ENCODE measurements at places on chromosomes 2 and 18. TPM values are rescaled to one million over a fixed set of nuclear protein-coding genes. Genes with fewer than 3 reads are reported as not detected.
A peak's percentile ranks its signal among the peaks of the same experiment; 100 is the strongest.

STAMBP gene
- 43.5 TPM for polyA plus RNA-seq

KCNK3 gene
- 6.5 TPM for polyA plus RNA-seq

STPG4 gene
- 0.51 TPM for polyA plus RNA-seq

DNA sequence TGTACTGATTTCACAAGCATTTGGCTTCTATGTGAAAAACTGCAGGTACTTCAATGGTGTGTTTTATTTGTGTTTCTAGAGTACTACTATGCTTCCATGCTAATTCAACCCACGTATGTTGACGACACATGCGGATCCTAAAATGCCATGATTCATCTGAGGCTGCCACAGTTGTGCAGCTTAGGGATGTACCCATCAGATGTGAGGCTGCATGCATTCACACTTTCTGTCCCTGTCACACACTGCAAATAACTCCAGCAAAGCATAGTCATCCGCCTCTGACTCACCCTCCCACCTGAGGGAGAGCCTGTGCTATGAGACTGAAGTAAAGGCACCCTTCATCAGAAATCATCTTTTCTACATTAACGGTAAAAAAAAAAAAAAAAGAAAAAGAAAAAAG is 22.1 kb upstream of the SERTAD2 start:
- no peak for DNase-seq
- H3K27me3 ChIP-seq: no peaks in the 10 kb centered on the region
- no peak overlapping the region for H3K27ac ChIP-seq
- H3K4me3 ChIP-seq: no peak overlapping the region
- H3K4me1 ChIP-seq: no peaks in the 10 kb centered on the region

DNA sequence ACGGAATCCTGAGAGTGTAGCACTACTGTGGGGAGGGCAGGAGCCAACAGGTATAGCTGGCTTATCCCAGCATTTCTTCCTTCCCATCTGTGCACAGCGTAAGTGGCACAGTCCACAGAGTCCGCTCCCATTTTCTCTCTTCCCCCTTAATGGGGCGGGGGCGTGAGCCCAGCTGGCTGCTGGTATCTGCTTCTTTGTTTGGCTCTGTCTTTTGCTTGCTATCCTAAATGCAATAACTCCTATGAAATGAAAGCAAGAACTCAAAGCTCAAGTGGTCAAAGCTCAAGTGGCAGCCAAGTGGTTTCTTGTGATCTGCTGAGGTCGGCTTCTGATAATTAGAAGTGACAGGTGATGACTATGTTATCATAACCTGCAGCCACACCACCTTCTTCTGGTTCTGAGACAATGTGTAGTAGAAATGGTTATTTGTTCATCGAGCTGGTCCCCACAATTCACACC is 192.7 kb downstream of the PLCL1 start:
- H3K27ac ChIP-seq: no peak overlapping the region
- H3K27me3 ChIP-seq: no peaks in the 10 kb centered on the region
- no peak for DNase-seq
- H3K4me1 ChIP-seq: peaks cover 4% of the 10 kb centered on the region

DNA sequence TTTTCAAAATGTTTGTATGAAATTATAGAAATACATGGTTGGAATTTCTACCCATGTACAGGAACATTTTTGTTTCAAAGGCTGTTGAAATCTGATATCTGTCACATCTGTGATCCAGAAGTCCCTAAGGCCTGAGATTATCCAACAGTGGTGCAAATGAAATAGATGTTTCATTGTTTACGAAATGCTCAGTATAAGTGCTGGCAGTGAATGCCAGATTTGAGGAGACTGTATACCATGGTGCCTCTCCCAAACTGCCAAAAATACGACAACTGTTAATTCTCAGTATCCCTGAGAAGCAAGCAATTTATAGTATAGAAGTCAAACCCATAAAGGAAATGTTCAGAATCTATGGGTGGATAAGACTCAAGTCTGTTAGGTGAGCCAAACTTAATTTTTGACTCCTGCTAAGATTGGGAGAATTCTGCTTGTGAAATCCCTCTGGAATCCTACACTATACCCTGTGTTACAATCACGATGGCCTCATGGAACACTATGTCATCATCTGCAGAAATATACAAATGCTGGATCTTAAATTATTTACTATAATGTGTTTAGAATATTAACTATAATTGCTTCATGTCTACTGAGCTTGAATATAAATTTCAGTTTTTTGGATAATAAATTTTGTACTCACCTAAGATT is 71.2 kb upstream of the DOCK10 start:
- DNase-seq: no peak
- H3K27me3 ChIP-seq: no peaks in the 10 kb centered on the region
- H3K4me3 ChIP-seq: no peak overlapping the region
- no peaks in the 10 kb centered on the region for H3K36me3 ChIP-seq
- no peak overlapping the region for H3K27ac ChIP-seq

DNA sequence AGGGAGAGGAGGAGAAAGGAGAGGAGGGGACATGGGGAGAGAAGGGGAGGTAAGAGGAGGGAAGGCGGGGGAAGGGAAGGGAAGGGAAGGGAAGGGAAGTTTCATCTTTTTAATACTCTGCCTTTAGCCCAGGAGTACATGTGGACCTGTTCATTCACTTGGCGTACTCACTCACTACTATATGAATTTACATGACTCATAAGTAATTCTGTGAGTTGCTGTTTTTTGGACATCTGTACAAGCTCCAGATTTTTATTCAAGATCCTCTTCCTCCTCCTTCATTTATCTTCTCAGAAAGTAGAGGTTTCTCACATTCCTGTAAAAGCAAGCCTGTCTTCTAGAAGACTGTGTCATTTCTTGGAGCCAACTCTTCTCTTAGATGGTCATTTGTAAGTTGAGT is 84.6 kb downstream of the RDH14 start:
- no peak for DNase-seq
- H3K27ac ChIP-seq: no peak overlapping the region
- no peaks in the 10 kb centered on the region for H3K4me1 ChIP-seq
- H3K27me3 ChIP-seq: no peaks in the 10 kb centered on the region
- peaks cover 2% of the 10 kb centered on the region for H3K36me3 ChIP-seq

GRCh38 chr2:37934591-37935513 is 9.8 kb downstream of the RMDN2 start:
- H3K4me3 ChIP-seq: no peak overlapping the region
- DNase-seq: no peak
- H3K4me1 ChIP-seq: no peaks in the 10 kb centered on the region

DNA sequence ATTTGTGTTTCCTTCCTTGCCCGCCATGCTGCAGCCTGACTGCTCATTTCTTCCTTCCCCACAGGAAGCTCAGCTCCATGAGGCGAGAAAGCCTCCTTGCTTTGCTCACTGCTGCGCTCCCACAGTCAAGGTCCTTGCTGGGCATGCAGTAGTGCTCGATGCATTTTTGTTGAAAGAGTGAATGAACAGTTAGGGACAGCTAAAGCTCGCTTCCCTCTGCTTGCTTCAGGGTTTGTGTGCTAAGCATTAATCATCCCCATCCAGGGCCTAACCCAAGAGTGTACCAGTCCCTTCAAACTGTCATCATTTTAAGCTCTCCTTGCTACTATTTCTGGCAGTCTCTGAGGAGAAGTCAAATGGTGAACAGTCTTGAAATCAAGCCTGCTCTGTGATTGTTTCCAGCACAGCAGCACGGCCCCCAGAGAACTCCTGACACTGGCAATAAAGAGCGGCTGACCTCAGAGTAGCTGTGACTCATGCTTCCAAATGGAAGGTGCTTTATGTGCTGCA is 171.7 kb upstream of the SOX11 start:
- no peak overlapping the region for H3K4me3 ChIP-seq
- H3K27ac ChIP-seq: no peak overlapping the region
- no peaks in the 10 kb centered on the region for H3K27me3 ChIP-seq
- H3K36me3 ChIP-seq: no peaks in the 10 kb centered on the region

DNA sequence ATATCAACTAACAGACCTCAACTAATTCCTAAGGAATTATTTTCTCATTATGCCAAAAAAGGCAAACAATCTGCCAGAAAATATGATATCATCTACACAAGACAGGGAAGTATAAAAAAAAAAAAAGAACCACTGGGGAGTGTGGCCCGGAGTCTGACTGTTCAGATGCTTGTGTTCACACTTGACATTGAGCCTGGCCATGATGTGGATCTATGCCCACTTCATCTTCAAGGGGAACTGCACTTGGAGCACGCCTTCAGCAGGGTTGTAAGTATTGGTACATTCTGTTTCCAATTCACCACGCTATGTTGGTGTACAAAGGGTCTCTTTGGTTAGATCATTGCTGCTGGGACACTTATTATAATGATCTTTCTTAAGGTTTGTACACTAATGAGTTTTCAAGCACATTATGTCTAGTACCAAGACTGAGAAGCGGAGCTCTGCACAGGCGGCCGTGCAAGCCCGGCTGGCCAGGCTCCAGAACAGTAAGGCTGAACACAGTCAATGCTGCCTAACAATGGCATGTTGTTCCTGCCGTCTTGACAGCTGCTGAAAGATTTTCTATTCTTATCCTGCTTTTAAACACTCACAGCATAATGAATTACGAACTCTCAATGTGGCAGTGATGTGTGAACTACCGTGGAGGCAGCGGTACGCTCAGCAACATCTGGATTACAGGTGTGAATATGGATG is 788.4 kb upstream of the SOX11 start:
- H3K4me1 ChIP-seq: no peaks in the 10 kb centered on the region
- no peaks in the 10 kb centered on the region for H3K27me3 ChIP-seq
- no peaks in the 10 kb centered on the region for H3K36me3 ChIP-seq
- H3K27ac ChIP-seq: no peak overlapping the region
- H3K4me3 ChIP-seq: no peak overlapping the region
- no peak for DNase-seq

DNA sequence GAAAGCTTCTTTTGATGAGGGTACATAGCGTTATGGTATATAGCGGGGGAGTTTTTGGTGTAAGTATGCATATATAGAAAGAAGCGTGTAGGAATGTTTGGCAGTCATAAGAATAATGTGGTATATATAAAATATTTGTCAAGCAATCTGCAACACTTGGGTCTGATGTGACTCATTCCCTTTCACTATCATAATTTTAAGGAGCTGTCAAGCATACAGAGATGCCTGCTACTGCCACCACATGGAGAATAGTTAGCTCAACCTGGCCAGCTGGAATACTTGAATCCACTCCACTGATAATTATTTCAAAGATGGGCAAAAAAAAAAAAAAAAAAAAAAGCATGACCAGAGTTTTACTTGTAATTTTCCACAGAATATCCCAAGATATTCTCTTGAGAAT is 559.8 kb upstream of the REG3G start:
- no peak overlapping the region for H3K27ac ChIP-seq
- H3K4me1 ChIP-seq: no peaks in the 10 kb centered on the region
- no peak overlapping the region for H3K4me3 ChIP-seq
- H3K36me3 ChIP-seq: no peaks in the 10 kb centered on the region
- no peaks in the 10 kb centered on the region for H3K27me3 ChIP-seq

DNA sequence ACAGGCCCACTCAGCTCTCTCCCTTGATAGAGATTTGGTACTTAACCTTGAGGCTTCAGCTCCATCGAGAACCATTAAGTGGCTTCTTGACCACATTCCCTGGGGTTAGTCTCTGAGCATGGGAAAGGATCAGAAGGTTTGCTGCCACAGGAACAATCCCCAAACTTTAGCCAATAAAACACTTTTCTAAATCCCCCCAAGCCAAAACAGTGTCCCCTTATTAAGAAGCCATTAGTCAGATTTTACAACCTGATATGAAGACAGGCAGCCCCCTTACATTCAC is 37.7 kb upstream of the SLC8A1 start:
- no peaks in the 10 kb centered on the region for H3K36me3 ChIP-seq
- no peaks in the 10 kb centered on the region for H3K27me3 ChIP-seq
- no peak for DNase-seq
- H3K4me1 ChIP-seq: no peaks in the 10 kb centered on the region
- H3K27ac ChIP-seq: no peak overlapping the region

GRCh38 chr18:76713432-76713831 is 108.9 kb upstream of the ZNF236 start:
- no peak overlapping the region for H3K27ac ChIP-seq
- H3K4me1 ChIP-seq: no peaks in the 10 kb centered on the region
- H3K36me3 ChIP-seq: no peaks in the 10 kb centered on the region
- H3K4me3 ChIP-seq: no peak overlapping the region
- no peaks in the 10 kb centered on the region for H3K27me3 ChIP-seq
- no peak for DNase-seq

DNA sequence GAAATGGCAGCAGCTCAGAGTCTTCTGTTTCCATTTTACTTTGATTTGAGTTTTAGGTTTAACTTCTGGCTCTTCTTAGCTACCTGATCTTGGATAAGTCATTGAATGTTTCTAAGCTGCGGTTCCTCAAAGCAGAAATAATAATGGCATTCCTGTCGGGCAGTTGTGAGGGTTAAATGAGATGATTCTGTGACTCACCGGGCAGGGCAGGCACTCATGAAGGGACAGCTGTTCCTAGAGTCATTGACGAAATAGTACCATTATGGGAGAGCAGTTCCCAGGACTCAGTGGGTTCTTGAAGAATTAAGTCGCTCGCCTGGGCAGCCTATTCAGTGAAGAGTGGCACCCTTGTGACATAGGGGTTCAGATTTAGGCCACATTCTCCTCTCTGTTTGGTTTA is 10.3 kb downstream of the TRIB2 start:
- H3K36me3 ChIP-seq: peaks cover 2% of the 10 kb centered on the region
- H3K27me3 ChIP-seq: no peaks in the 10 kb centered on the region
- H3K4me3 ChIP-seq: no peak overlapping the region
- H3K4me1 ChIP-seq: no peaks in the 10 kb centered on the region
- no peak for DNase-seq

GRCh38 chr18:80103231-80103630 is 5.8 kb upstream of the ADNP2 start:
- H3K27ac ChIP-seq: peak overlapping the region; percentile 30
- H3K27me3 ChIP-seq: no peaks in the 10 kb centered on the region
- H3K4me1 ChIP-seq: no peaks in the 10 kb centered on the region
- no peak overlapping the region for H3K4me3 ChIP-seq
- peak; percentile 66 for DNase-seq

- H3K27ac ChIP-seq: peak overlapping the region; percentile 14
- no peak overlapping the region for H3K4me3 ChIP-seq
- H3K27me3 ChIP-seq: no peaks in the 10 kb centered on the region
- no peaks in the 10 kb centered on the region for H3K4me1 ChIP-seq
- no peaks in the 10 kb centered on the region for H3K36me3 ChIP-seq
Measured at GRCh38 chr2:28164280-28164801, 228.3 kb upstream of the FOSL2 start.

DNA sequence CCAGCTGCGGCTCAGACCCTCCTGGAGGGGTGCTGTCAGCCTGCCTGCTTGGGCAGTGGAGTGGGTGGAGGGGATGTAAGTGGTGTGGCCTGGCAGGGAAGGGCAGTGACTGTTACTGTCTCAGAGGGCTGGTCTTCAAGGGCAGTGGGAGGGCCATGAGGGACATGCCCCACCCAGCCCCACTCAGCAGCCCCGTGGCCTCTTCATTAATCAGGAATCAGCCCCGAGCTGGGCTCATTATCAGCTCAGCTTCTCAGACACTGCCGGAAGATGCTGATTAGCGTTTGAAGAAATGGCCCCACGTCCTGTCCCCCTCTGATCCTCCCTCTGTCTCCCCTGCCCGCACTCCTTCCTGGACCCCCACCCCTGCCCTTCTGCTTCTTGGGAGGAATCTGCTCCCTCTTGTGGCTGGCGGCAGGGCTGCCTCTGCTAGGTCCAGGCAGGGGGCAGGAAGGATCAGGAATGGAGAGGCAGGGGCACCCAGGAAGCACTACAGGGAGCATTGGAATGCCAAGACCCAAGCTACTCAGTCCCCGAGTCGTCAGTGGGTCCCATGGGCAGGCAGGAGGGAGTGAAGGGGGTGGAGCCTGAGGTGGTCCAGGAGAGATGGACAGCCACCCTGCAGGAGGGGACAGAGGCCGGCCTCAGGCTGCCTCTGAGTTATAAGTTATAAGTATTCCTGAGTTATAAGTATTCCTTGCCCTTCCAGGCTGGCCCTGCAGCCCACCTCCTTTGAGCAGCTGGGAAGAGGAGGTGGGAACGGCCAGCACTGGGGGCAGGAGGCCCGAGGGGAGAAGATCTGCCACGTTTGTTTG is 7.0 kb downstream of the ASIC4 start:
- no peaks in the 10 kb centered on the region for H3K4me1 ChIP-seq
- no peak overlapping the region for H3K27ac ChIP-seq
- no peak for DNase-seq
- no peak overlapping the region for H3K4me3 ChIP-seq
- H3K27me3 ChIP-seq: no peaks in the 10 kb centered on the region

All from aorta (tissue), 5 donors.